SHP77 treated with DMSO at 0.1 percent for 48 hours (cell line): ENCODE measurements at places on chromosomes 12 and 14.
A peak's percentile ranks its signal among the peaks of the same experiment; 100 is the strongest.

DNA sequence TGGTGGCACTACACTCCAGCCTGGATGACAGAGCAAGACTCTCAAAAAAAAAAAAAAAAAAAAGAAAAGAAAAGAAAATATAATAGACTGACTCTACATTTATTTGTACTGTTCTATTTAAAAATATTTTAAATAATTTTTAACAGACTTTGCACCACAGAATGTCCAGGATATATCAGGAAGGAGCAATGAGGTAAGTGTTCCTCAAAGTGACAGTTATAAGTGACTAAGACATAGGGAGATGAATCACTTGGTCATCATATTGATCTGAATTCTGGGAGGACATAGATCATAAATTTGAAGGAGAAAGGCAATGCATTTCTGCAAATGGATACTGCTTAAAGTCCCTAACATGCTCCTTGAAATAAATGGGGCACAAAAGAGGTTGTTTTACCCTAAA lies 221.5 kb downstream of the KCNC2 start:
- no peak for DNase-seq

GRCh38 chr14:90894241-90894640 lies 78.0 kb upstream of the TTC7B start:
- no peak for DNase-seq

DNA sequence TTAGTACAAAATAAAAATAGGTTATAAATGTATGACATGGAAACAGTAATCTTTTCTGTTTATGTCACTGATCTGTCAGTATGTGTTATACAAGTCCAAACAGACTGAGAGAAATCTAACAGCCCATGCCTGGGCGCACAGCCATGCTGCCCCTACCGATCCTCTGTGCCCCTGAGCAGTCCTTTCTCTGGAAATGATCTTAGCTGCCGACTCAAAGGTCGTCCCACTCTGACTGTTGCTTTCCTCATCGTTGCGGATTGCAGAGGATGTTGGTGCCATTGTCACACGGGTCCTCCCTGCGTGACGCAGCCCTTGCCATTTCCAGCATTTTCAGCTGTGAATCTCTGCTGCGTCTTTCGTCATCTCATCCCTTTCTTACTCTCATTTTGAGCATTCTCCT lies 82.9 kb upstream of the DYNC1H1 start:
- no peak for DNase-seq

GRCh38 chr14:59161561-59162175 lies 26.8 kb upstream of the DAAM1 start:
- no peak for DNase-seq

DNA sequence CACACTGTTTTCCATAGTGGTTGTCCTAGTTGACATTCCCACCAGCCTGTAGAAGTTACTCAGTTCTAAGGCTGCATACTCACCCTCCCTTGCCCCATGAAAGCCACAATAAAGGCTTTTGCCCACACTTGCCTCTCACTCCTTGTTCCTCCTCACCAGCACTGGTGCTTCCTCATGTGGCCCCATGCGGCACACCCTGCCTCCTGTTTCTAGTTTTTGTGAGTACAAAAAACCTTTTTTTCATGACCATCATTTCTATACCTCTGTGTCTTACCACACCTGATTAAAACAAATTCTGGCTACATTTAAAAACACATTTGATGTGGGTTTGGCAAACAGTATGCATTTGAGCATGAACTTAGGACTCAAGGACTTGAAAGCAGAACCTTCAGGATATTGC lies 40.7 kb upstream of the RIN3 start:
- no peak for DNase-seq

DNA sequence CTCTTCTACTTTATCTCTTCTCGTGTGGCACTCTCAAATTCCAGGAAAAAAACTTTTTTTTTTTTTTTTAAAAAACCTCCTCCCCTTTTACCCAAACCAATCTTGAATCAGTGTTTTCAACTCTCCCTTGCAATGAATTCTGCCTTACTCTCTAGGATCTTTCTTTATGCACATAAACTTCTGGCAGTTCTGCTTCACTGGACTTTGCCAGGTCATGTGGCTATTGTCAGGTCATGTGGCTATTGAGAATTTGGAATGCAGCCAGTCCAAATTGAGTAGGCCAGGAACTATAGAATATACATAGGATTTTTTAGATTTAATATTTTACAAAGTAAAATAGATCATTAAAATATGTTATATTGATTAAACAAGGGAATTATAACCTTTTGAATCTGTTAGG lies 218.2 kb downstream of the TMTC3 start:
- no peak for DNase-seq

DNA sequence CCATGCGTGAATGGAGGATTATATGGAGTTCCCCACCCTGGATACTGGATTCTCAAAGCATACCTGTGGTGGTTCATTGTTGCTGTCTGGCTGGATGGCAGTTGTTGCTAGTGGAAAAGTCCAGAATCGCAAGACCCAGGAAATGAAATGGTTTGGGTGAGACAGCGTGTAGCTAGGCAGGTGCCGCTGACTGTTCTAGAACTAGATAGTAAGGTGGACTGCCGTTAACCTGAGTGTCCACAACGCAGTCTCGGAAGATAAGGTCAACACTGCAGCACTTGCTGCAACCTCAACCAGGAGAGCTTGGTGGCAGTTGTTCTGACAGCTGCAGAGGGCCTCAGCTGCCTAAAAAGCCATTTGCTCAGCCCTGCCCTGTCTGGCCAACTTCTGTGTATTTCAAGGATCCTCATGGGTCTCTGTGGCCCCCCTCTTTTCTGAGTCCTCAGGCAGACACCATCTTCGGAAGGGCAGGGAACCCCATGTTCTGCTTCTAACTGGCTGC lies 15.5 kb upstream of the IRF2BPL start:
- DNase-seq, result peak; percentile 42
